ENCODE measurements at places on chromosomes 4 and X. TPM values are rescaled to one million over a fixed set of nuclear protein-coding genes. Genes with fewer than 3 reads are reported as not detected.
A peak's percentile ranks its signal among the peaks of the same experiment; 100 is the strongest.

Gene HTR2C
- not detected for total RNA-seq

Gene PCDH7
- total RNA-seq, result 30.9 TPM

Gene ATP1B4
- total RNA-seq, result not detected

Gene AGTR2
- total RNA-seq, result not detected

Gene PRR32
- not detected for total RNA-seq

Gene GALNTL6
- total RNA-seq, result 0.98 TPM

Gene F8A2
- not detected for total RNA-seq

Gene SSX2B
- total RNA-seq, result not detected

Gene IL13RA1
- 80.8 TPM for total RNA-seq

DNA sequence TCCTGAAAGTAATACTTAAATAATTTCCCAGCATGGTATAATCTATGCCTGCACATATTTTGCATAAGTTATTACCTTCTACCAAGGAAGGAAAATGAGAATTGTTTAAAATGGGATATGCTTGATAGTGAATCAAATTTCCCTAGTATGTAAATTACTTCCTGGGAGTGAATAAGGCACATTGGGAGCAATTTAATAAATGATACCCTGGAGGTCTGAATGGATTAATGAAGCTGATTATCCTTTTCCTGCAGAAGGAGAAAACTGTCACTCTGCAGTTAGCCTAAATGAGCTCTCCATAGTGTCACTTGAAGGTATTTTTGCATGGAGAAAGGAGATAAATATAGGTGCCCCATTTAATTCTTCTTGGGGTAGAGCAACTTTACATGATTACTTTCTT lies 2212.0 kb downstream of the PCDH7 start:
- no peaks in the 10 kb centered on the region for H3K27me3 ChIP-seq
- no peak for DNase-seq
- no peak overlapping the region for H3K27ac ChIP-seq

GRCh38 chr4:154485127-154485773 lies 6.3 kb downstream of the DCHS2 start:
- H3K27me3 ChIP-seq, result no peaks in the 10 kb centered on the region
- no peak overlapping the region for H3K27ac ChIP-seq
- no peaks in the 10 kb centered on the region for H3K4me1 ChIP-seq
- DNase-seq, result no peak

DNA sequence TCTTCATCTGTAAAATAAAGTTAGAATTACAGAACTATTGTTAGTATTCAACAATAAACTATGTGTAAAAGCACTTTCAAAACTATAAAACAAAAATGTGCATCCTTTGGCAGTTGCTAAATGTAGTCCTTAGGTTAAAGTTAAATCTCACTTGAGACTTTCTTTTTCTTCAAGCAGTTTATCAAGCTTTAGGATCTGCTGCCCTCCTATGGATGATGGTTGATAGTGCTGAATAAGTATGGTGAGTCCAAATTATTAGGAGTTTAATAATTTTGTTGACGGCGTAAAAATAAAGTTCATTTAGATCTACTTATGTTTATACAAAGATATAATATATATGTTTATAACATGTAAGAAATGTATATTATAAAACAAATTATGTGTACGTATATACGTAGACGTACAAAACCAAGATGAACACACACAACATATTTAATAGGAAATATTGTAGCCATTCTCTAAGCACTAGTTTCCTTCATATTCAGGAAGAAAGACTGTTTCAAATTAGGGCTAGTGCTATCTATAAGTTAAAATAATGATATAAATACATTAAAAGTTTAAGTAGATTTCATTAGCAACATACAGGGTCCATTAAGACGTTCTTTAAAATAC lies 22.3 kb downstream of the UGT2A2 start:
- no peaks in the 10 kb centered on the region for H3K27me3 ChIP-seq
- H3K27ac ChIP-seq, result no peak overlapping the region
- DNase-seq, result no peak
- H3K4me3 ChIP-seq, result no peak overlapping the region
- no peaks in the 10 kb centered on the region for H3K36me3 ChIP-seq

- no peaks in the 10 kb centered on the region for H3K36me3 ChIP-seq
- H3K4me3 ChIP-seq, result peak within 1 kb of the TSS; percentile 60
- DNase-seq, result peak; percentile 98
- H3K4me1 ChIP-seq, result no peaks in the 10 kb centered on the region
Measured at GRCh38 chrX:103686199-103687072, at the start of gene MORF4L2. TSS of gene MORF4L2 (minus strand) at chrX:103686699. CDS start at chrX:103677027, 9,672 bp downstream.

GRCh38 chrX:37779857-37780256 lies at the start of gene CYBB:
TSS of gene CYBB (plus strand) at chrX:37780059. CDS start at chrX:37780078, 19 bp downstream.
- peak within 1 kb of the TSS; percentile 3 for H3K4me3 ChIP-seq
- no peaks in the 10 kb centered on the region for H3K36me3 ChIP-seq
- no peak for DNase-seq
- H3K27ac ChIP-seq, result no peak within 1 kb of the TSS
- no peaks in the 10 kb centered on the region for H3K4me1 ChIP-seq

GRCh38 chr4:171378323-171378722 lies 434.9 kb upstream of the GALNTL6 start:
- no peaks in the 10 kb centered on the region for H3K4me1 ChIP-seq
- no peaks in the 10 kb centered on the region for H3K27me3 ChIP-seq
- H3K4me3 ChIP-seq, result no peak overlapping the region
- no peak overlapping the region for H3K27ac ChIP-seq

DNA sequence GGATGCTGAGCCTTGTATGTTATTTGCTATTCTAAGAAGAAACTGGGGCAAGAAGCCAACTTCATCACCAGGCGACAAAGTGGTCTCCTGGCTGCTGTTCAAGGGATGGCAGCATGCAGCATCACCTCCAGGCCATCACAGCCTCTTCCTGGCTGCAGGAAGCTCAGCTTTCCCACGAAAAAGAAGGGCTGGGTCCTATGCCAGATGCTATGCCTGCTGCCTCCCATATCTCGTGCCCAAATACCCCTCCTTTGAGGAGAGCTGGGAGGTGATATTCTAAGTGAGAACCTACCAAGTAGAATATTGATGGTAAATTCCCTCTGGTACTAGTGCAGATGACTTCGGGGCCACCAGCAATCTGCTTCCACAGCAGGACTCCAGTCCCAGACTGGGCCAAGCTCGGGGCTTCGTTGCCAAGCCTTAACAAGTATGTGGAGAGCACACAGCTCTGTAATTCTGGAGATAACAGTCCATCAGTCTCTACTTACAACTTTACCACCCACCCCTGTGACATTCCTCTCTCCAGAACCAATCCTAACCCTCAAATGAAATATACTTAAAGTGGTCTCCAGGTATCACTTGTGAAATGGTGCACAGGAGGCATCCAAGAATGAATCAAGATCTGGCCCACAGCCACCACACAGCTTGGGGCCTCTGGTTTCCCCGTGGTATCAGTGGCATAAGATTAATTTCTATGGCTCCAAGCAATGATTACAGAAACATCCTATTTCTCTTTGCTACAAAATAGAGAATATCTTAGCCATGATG lies 149.3 kb downstream of the PALLD start:
- no peak overlapping the region for H3K4me3 ChIP-seq
- DNase-seq, result no peak
- no peaks in the 10 kb centered on the region for H3K4me1 ChIP-seq

- no peaks in the 10 kb centered on the region for H3K36me3 ChIP-seq
- no peak overlapping the region for H3K4me3 ChIP-seq
- H3K4me1 ChIP-seq, result no peaks in the 10 kb centered on the region
Measured at GRCh38 chrX:112946227-112946626, 105.6 kb upstream of the AMOT start.

- no peak overlapping the region for H3K27ac ChIP-seq
- no peaks in the 10 kb centered on the region for H3K4me1 ChIP-seq
- DNase-seq, result no peak
- no peaks in the 10 kb centered on the region for H3K27me3 ChIP-seq
- no peaks in the 10 kb centered on the region for H3K36me3 ChIP-seq
Measured at GRCh38 chrX:16124201-16124600, 836 bp downstream of the GRPR start.

GRCh38 chr4:125461676-125462363 lies 147.1 kb downstream of the FAT4 start:
- no peak overlapping the region for H3K27ac ChIP-seq
- no peaks in the 10 kb centered on the region for H3K4me1 ChIP-seq
- H3K4me3 ChIP-seq, result no peak overlapping the region

DNA sequence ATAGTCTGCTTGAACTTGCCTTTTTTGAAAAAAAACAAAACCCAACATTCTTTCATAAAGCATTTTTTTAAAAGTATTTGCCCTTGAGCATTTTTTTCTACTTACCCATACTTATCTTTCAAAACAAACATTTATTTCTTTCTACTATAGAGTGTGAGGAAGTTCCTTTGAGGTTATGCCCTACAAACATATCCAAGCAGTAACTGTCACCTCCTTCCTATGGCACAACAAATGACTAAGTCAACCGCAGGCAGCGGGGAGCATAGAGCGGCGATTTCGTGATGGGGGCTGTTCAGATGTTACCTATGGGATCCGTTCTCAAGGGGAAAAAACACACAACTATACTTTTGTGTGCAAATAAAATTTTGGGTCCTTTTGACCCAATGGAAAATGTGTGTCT lies 19.4 kb downstream of the SPRY1 start:
- no peaks in the 10 kb centered on the region for H3K4me1 ChIP-seq
- no peak for DNase-seq
- H3K27me3 ChIP-seq, result no peaks in the 10 kb centered on the region
- H3K36me3 ChIP-seq, result no peaks in the 10 kb centered on the region
- no peak overlapping the region for H3K4me3 ChIP-seq
- peak overlapping the region; percentile 77 for H3K27ac ChIP-seq

DNA sequence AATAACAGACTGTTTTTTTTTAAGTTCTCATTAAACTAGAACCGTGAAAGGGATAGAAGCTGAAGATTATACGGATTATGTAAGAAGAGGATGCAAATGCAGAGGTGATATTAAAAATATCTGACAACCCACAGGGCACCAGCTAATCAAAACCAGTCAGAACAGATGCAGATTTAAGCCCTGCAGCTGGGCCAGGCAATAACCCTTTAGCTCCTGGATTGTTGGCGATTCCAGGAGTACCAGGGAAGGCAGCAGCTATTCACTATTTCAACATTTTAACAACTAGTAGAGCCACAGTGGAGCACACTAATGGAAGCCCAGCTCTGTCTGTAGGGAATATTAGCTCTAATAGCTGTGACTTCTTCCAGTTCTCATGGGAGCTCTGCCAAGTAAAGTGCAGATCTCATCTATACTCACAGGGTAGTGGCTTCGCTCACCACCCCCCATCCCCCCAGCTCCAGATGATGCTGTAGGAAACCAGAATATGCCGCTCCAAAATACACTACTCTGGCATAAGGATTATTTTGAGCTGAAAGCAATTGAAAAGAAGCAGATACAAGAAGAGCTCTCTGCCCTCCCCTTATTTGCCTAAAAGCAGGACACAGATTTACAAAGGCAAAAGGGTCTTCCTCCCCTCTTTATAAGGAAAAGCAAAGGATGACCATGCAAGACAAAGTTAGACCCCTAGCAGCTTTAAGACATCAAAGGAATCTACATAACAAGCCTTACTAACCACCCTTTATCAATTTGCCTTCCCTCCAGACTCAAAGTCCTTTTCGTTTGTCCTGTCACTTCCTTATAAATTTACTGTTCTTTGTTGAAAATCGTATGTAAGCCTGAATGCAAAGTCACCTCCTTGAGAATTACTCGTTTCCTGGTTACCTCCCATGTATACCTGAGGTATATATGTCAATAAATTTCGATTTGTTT lies 13.7 kb downstream of the SCD5 start:
- H3K27ac ChIP-seq, result no peak overlapping the region
- H3K4me3 ChIP-seq, result no peak overlapping the region
- no peak for DNase-seq

DNA sequence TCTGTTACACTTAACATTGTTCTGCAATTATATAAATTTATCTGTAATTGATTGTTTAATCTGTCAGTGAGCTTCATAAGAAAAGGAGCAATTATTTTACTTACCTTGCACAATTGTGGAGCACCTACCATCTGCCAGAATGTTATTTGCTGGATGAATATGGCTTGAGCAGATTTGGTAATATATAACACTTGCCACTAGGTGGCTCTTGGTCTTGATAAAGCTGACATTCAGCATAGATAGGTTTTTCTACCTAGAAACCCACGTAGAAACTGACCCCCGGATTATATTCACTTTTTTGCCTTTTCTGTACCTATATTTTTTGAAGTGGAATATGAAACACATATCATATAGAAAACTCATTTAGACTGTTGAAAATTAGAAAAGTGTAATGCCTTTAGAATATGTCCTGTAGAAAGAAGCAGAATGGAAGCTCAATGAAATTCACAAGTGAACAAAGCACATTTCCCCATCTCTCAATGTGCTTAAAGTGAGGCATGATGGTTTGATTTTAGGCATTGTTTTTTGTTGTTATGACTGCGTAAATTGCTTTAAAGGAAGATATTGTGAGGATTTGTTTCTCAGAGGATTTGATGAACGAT lies 9.5 kb downstream of the RBPJ start:
- H3K36me3 ChIP-seq, result no peaks in the 10 kb centered on the region
- no peak overlapping the region for H3K4me3 ChIP-seq
- no peaks in the 10 kb centered on the region for H3K27me3 ChIP-seq
- no peaks in the 10 kb centered on the region for H3K4me1 ChIP-seq
- no peak for DNase-seq
- H3K27ac ChIP-seq, result no peak overlapping the region

- no peak for DNase-seq
- no peaks in the 10 kb centered on the region for H3K36me3 ChIP-seq
- peaks cover 99% of the 10 kb centered on the region for H3K27me3 ChIP-seq
- H3K27ac ChIP-seq, result peak overlapping the region; percentile 39
- H3K4me1 ChIP-seq, result no peaks in the 10 kb centered on the region
- peak overlapping the region; percentile 37 for H3K4me3 ChIP-seq
Measured at GRCh38 chrX:40153345-40154249, 55.8 kb upstream of the BCOR start.

GRCh38 chr4:67437974-67438713 lies 107.2 kb downstream of the CENPC start:
- no peaks in the 10 kb centered on the region for H3K4me1 ChIP-seq
- no peak for DNase-seq
- no peak overlapping the region for H3K4me3 ChIP-seq
- H3K27ac ChIP-seq, result no peak overlapping the region
- no peaks in the 10 kb centered on the region for H3K36me3 ChIP-seq

DNA sequence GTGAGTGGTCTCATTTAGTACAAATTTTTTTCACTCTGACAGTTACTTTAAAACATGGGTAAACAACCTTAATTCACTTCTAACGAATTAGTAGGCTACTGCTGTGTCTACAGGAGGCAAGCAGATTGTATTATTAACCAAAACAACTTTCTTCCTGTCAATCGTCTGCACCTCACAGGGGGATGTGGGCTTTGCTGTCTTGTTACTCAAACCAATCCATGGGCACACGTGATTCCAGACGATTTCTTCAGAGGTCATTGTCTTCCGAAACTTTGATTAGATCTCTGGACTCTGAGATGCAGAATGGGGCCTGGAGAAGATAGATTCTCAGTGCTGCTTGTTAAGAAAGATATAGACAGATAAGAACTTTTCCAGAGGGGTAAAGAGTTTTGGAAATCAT lies 327.8 kb downstream of the DHX15 start:
- no peaks in the 10 kb centered on the region for H3K4me1 ChIP-seq
- H3K27ac ChIP-seq, result no peak overlapping the region
- no peaks in the 10 kb centered on the region for H3K27me3 ChIP-seq

DNA sequence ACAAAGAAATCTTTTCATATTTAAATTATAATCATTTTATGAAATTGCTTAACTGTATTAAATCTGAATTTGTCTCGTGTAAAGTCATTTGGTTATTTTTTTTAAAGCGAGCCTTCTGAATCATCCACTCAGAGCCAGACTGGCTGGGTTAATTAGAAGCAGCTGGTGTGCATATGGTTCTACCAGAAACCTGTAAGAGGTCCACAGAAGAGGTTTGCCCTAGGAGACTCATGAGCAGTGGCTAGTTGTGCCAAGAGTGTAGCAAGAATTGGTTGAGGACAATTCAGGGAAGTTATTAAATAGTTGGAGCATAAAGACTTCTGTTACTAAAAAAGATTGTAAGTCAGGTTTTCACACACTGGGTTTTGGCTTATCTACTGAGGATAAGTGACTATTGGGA lies 267.4 kb downstream of the IL1RAPL2 start:
- H3K4me3 ChIP-seq, result no peak overlapping the region
- peaks cover 37% of the 10 kb centered on the region for H3K27me3 ChIP-seq
- H3K27ac ChIP-seq, result no peak overlapping the region
- no peaks in the 10 kb centered on the region for H3K36me3 ChIP-seq

All from breast epithelium (tissue), 4 donors.